Activated T-cell treated with anti-CD3 and anti-CD28 coated beads, Interleukin-2, amount 50 U/mL, for 72 hours (primary cell): ENCODE measurements at places on chromosomes 3 and 15. TPM values are rescaled to one million over a fixed set of nuclear protein-coding genes. Genes with fewer than 3 reads are reported as not detected.
A peak's percentile ranks its signal among the peaks of the same experiment; 100 is the strongest.

GRCh38 chr3:143226678-143227291 is 107.2 kb downstream of the CHST2 start:
- no peak for DNase-seq
- no peak overlapping the region for H3K4me3 ChIP-seq
- no peak overlapping the region for H3K27ac ChIP-seq
- H3K4me1 ChIP-seq = no peaks in the 10 kb centered on the region
- H3K27me3 ChIP-seq = no peaks in the 10 kb centered on the region

DNA sequence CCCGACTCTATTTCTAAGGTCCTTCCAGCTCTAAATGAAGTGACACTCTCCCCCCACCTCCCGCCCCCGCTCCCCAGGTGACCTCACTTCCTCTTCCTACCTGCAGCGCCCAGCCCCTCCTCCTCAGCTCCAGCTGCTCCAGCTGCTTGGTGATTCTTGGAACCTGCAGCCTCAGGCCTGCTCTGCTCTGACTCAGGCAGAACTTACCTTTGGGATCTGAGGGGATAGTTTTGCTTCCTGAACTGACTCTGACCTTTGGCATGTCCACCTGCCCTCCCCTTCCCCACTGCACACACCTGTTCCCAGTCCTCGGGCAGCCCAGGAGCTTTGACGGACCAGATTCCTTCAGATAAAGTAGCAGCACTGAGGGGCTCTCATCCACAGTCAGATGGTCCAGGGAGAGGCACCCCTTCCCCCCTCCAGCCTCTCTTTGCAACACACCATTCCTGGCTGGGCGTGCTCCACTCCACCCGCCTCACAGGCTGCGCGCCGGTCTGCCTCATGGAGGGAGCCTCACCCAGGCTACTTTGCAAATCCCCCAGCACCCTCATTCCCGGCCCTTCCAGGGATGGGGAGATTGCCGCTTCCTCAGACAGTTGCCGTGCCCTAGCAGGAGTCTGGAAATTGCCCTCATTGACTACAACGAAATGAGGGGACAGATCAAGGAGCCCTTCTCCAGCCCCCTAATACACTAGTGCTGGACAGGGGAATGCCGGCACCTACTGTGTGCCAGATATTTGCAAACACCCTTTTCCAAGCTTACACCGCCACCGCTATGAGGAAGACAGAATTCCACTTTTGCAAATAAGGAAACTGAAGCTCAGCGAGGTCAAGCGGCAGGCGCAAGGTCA is 692 bp upstream of the C15orf39 start:
- H3K4me1 ChIP-seq = peaks cover 53% of the 10 kb centered on the region
- peak overlapping the region; percentile 91 for H3K4me3 ChIP-seq
- no peaks in the 10 kb centered on the region for H3K27me3 ChIP-seq
- peak overlapping the region; percentile 51 for H3K27ac ChIP-seq

Gene MUC13
- total RNA-seq = not detected

DNA sequence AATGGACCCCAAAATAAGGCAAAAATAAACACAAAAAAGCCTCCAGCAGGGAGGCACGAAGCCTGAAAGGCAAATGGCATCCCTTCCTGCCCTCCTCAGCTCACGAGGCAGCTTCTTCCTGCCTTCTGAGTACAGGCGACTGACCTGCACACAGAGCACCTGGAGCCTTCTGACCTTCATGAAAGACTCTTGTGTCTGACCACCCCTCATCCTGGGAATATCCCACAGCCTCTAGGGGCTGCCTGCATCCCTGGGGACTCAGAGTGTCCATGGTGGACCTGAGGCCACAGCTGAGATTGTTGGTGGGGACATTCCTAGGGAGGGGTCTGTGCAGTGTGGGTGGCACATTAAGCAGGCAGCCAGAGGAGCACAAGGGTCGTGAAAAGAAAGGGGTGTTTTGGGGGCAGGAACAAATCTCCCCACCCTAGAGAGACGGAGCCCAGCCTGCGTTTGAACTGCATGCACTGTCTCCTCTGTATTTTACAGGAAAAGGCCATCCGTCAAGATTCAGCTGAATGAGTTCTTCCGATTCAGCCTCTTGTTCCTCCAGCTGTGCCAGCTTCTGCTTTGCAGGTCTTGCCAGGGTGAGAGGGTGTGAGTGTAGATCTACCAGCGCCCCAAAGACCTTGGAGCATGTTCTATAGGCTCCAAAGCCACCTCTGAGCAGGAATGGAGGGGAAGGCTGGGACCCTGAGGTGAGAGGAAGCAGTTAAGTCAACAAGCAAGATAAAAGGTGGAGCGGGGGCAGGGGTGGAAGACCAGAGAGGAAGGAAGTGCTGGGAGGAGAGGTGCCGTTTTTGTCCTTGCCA is 80.4 kb upstream of the MEF2A start:
- no peak for DNase-seq
- H3K4me3 ChIP-seq = peak overlapping the region; percentile 58
- H3K4me1 ChIP-seq = peaks cover 25% of the 10 kb centered on the region
- H3K27ac ChIP-seq = no peak overlapping the region
